ENCODE measurements at places on chromosomes 1 and 21. TPM values are rescaled to one million over a fixed set of nuclear protein-coding genes. Genes with fewer than 3 reads are reported as not detected.

NIPAL3 gene
- polyA plus RNA-seq: 13.5 TPM

PLA2G2A gene
- polyA plus RNA-seq: 0.52 TPM

MAB21L3 gene
- polyA plus RNA-seq: 0.24 TPM

HPCA gene
- 1.2 TPM for polyA plus RNA-seq

ERO1B gene
- 5.7 TPM for polyA plus RNA-seq

GJA9 gene
- polyA plus RNA-seq: not detected

DYRK1A gene
- 14.5 TPM for polyA plus RNA-seq

SMIM1 gene
- polyA plus RNA-seq: 49.5 TPM

CDA gene
- 29.9 TPM for polyA plus RNA-seq

CFHR2 gene
- not detected for polyA plus RNA-seq

LMOD1 gene
- 9.5 TPM for polyA plus RNA-seq

CACNA1S gene
- 0.41 TPM for polyA plus RNA-seq

FCGR1A gene
- 19.5 TPM for polyA plus RNA-seq

CRP gene
- polyA plus RNA-seq: not detected

TACSTD2 gene
- 127 TPM for polyA plus RNA-seq

KIF14 gene
- polyA plus RNA-seq: not detected

C1orf53 gene
- polyA plus RNA-seq: 8.9 TPM

OR2T11 gene
- polyA plus RNA-seq: not detected

PLPPR4 gene
- 0.45 TPM for polyA plus RNA-seq

PCAT6 gene
- polyA plus RNA-seq: 5.8 TPM

SLC30A2 gene
- polyA plus RNA-seq: 26.8 TPM

LRRIQ3 gene
- polyA plus RNA-seq: 2.4 TPM

LORICRIN gene
- polyA plus RNA-seq: not detected

LPAR3 gene
- polyA plus RNA-seq: not detected

OR2L13 gene
- polyA plus RNA-seq: not detected

C1orf167 gene
- polyA plus RNA-seq: 1.9 TPM

MYOG gene
- not detected for polyA plus RNA-seq

TAS1R1 gene
- polyA plus RNA-seq: not detected

LMX1A gene
- not detected for polyA plus RNA-seq

LIN28A gene
- polyA plus RNA-seq: not detected

DDX59 gene
- polyA plus RNA-seq: 18.2 TPM

BSND gene
- polyA plus RNA-seq: 22.7 TPM

FTCD gene
- 273 TPM for polyA plus RNA-seq

CDC20 gene
- polyA plus RNA-seq: 3.9 TPM

OPRD1 gene
- not detected for polyA plus RNA-seq

TSPAN2 gene
- 14.6 TPM for polyA plus RNA-seq

OR14K1 gene
- polyA plus RNA-seq: not detected

PSMB2 gene
- 78.0 TPM for polyA plus RNA-seq

SLC1A7 gene
- polyA plus RNA-seq: 1.0 TPM

CASQ2 gene
- 2.6 TPM for polyA plus RNA-seq

DONSON gene
- polyA plus RNA-seq: 8.9 TPM

SIPA1L2 gene
- 4.0 TPM for polyA plus RNA-seq

ADCY10 gene
- 0.28 TPM for polyA plus RNA-seq

SWT1 gene
- polyA plus RNA-seq: 2.9 TPM

C1QTNF12 gene
- polyA plus RNA-seq: 9.9 TPM

Data from kidney (tissue), 22 donors.